ENCODE measurements at places on chromosomes 7 and 10.

GRCh38 chr7:74306004-74306729 lies 17.0 kb downstream of the CLIP2 start:
- peak; percentile 49 for DNase-seq

DNA sequence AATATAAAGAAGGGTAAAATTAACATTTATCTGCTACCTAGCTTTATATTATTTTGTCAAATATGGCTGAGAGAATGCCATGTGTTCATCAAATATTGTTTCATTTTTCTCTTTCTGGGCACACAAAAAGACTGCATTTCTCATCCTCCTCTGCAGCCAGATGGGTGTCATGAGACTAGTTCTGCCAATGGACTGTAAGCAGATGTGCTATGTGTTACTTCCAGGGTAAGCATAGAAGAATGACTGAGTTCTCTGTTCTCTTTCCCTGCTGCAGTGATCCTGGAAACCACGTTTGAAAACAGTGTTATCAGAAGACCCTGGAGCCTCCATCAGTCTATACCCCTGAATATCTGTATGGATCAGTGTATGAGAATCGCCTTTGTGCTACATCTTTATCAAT lies 24.1 kb upstream of the SLK start:
- DNase-seq, result no peak

DNA sequence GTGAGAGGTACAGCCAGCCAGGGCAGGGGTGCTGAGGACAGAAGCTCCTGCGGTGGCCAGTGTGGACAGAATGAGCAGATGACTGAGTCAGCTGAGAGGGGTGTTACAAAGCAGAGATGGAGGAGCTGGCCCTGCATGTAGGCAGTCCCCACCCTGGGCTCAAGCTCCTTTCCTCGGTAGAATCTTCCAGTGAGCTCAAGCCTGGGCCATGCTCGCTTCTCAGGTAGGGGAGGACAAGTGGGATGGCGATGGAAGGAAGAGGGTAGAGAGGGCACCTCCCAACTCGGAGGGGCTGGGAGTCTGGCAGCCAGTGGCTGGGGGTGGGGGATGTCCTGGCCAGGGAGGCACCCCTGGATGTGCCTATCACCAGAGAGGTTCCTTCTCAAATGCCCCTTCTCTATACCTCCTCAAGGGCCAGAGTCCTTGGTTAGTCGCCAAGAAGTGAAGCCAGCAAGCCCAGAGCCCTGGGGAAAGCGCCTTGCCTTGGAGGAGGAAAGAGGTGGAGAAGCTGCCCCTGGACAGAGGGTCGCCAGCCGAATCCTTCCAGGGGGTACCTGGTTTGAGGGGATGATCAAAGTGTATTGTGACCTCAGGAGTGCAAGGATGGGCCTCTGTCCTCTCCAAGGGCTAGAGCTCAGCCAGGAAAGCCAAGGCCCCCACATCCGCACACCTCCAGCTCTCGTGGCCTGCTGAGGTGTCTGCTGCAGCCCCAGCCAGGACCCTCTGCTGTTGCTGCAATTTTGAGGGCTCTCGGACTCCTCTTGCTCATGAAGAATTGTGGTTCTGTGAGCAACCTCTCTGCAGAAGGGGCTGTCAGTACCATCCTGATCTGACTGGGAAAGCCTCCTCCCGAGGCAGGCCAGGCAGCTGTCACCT lies 88.6 kb upstream of the MACROH2A2 start:
- no peak for DNase-seq

GRCh38 chr10:118034791-118035261 lies 11.9 kb downstream of the RAB11FIP2 start:
- no peak for DNase-seq

- DNase-seq, result no peak
Measured at GRCh38 chr10:13102002-13102794, 2.2 kb downstream of the OPTN start.

- no peak for DNase-seq
Measured at GRCh38 chr7:43111630-43112458, 603 bp upstream of the HECW1 start.

DNA sequence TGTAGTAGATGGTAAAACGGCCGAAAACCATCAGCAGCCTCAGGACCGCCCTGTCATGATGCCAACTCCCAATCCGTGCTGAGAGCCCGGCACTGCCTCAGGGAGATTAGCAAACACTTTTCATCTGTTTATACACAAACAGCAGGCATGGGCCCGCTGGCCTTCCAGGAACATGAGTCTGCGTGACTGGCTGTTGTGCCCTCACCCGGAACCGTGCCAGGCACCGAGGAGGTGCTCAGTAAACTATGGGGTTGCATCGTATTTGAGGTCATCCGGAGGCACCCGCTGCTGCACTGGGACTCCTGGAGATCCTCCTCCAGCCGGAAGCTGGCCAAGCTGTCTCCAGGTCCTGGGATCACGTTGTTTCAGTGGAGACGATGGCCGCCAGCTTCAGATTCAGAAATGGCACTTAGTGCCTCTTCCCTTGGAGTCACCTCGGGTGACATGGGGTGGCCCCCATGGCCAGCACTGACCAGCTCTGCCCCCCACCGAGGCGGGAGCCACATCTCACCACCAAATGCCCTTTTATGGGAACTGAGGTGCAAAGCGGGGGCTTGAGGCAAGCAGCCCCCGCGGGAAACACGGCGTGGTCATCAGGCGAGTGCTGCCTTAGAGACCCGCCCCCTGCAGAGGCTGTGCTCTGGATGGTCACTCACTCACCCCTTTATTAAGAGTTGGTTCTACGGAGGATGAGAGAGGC lies 585.9 kb downstream of the PTPRN2 start:
- no peak for DNase-seq

GRCh38 chr7:18770822-18771221 lies 275.3 kb downstream of the HDAC9 start:
- no peak for DNase-seq

- DNase-seq, result no peak
Measured at GRCh38 chr7:3280946-3281656, 20.0 kb upstream of the SDK1 start.

- DNase-seq, result no peak
Measured at GRCh38 chr7:17520941-17521340, 222.5 kb downstream of the AHR start.

GRCh38 chr10:113947184-113948041 lies 93.0 kb downstream of the NHLRC2 start:
- peak; percentile 51 for DNase-seq

- no peak for DNase-seq
Measured at GRCh38 chr10:31886885-31887284, 41.7 kb downstream of the ARHGAP12 start.

DNA sequence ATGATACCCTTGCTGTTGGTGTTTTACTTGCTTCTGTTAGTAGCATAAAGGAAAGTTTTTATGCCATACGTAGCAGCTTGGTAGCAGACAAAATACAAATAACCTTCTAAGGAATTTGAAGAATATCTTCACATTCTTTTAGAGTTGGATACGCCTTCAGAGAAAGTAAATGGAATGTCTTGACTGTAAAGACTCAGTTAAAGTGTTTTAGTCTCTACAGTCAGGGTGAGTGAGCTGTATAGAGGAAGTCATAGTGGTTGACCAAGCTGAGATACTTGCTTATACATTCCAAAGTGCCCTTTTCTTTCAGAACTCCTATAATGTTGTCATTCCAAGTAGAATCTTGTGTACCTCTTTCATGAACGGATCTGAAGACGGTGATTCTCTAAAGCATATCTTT lies 37.7 kb downstream of the RABGEF1 start:
- no peak for DNase-seq

DNA sequence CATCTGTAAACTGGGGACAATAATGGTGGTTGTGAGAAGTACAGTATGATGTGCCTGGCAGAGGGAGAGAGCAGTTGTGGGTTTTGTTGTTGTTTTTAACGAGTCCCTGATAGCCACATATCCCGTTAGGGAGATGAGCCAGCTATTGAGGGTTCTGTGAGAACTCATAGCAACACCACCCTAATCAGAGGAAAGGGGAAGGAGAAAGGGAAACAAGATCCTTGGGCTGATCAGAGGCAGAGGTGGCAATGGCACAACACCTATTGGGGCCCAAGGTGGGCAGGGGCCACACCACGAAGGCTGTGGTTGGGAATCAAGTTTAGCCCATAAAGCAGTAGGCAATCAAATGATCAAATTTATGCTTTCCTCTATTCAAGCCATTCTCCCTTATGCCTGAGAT lies 1.7 kb upstream of the MRPS24 start:
- no peak for DNase-seq
